Endothelial cell of umbilical vein (primary cell): ENCODE measurements at places on chromosomes 4 and X. TPM values are rescaled to one million over a fixed set of nuclear protein-coding genes. Genes with fewer than 3 reads are reported as not detected.

GRCh38 chrX:125826774-125827451 lies 339.2 kb downstream of the DCAF12L2 start:
- DNase-seq, result no peak

- DNase-seq, result peak; percentile 10
Measured at GRCh38 chr4:111546881-111547280, 598.4 kb upstream of the FAM241A start.

TLR3 gene
- 2.5 and 5.2 TPM in 2 replicates for total RNA-seq

XK gene
- 0.07 TPM in 1 of 2 replicates, not detected in the other for total RNA-seq

DNA sequence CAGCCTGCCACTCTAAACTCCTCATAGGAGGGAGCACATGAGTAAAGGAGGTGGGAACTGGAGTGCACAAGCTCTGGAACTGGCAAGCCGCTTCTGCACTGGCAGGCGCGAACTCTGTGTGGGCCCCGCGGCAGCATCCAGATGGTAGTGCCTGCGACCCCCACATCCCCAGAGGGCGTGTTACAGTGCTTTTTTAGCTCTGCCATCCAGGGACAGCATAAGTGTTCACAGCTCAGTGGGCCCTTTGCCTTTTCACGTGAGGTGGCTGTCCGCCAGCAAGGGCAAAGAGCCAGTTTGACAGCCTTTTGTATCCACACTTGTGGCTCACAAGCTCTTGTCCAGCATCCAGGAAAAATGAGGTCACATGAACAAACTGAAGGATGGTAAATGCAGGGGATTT lies 581.6 kb upstream of the DIAPH2 start:
- DNase-seq, result peak; percentile 1

UGT2B11 gene
- not detected in 2 replicates for total RNA-seq

GRCh38 chrX:28311466-28311865 lies 275.8 kb upstream of the IL1RAPL1 start:
- peak; percentile 6 for DNase-seq

- no peak for DNase-seq
Measured at GRCh38 chr4:42642101-42642797, 14.7 kb downstream of the ATP8A1 start.

DNA sequence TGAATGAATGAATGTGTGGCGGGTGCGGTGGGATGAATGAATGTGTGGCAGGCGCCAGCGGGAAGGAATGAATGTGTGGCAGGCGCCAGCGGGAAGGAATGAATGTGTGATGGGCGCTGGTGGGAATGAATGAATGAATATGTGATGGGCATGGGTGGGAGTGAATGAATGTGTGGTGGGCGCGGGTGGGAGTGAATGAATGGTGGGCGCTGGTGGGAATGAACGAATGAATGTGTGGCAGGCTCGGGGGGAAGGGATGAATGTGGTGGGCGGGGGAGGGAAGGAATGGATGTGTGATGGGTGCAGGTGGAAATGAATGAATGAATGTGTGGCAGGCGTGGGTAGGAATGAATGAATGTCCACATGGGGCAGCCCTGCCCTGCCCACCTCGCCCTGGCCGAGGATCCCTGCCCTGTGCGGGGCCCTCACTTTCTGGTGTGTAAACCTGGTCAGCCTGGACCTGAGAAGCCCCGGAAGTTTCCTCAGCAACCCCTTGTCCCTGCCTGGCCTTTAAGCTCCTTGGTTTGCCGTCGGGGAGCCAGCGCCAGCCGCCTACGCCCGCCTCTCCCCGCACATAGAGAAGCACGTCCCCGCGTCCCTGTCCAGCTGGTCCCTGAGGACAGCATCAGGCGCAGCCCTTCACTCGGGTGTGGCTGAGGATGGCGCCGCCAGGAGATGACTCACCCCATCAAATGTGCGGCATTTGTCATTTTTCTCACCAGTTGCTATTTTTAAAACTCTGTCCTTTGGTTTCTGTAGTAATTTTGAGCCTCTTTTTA lies 112.8 kb upstream of the LRPAP1 start:
- no peak for DNase-seq

PIM2 gene
- total RNA-seq, result 5.5 and 7.4 TPM in 2 replicates

PAGE2 gene
- not detected in 2 replicates for total RNA-seq

DNA sequence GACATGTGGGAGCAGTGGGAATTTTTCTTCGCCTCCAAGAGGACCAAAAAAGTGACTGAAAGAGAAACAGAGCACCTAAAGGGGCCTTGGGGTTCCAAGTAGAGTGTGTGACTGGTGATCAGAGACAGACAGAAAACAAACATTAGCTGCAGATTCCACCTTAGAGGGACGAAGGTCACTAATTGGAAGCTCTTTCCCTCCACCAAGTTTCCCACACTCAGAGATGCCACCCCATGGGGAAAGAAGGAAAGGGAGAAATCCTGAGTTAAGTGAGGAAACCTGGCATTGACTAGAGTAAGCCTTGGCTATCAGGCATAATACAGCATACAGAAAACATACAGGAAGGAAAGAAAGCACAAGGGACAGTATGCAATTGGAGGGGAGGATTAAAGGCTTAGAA lies 90.9 kb downstream of the HNRNPD start:
- no peak for DNase-seq
